ENCODE measurements at places on chromosomes 3 and 15.
A peak's percentile ranks its signal among the peaks of the same experiment; 100 is the strongest.

DNA sequence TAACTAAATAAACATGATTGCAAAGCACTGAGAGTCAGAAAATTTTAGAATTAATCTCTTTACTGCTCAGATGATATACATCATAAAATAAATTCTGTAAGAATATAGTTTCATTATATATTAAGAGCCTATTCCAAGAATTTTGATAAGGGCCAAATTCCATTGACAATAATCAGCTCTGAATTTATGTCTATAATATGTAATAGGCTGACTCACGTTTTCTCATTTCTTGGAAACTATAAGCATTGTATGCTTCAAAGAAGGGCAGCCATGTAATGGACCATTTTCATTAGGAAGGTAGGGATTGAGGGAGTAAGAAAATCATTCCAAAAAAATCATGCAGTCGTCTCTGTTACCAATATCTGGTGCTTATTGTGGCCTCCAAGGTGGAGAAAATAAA is 315.9 kb downstream of the ZIC4 start:
- no peak for DNase-seq

GRCh38 chr15:45320581-45321205 is 57.7 kb downstream of the GATM start:
- no peak for DNase-seq

DNA sequence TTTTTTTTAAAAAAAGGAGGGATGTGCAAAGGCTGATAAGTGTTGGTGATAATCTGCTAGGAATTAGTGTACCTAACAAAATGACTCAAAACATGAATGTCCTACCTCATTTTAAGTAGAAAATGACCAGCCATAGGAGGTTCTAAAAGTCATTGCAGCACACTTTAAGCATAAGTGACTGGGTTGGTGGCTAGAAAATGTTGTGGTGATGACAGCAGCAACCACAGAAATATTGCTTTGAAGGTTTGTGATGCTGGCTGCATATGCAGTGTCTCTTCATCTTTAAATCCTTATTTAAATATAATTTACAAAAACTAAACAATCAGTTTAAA is 55.2 kb downstream of the CMSS1 start:
- peak; percentile 14 for DNase-seq

DNA sequence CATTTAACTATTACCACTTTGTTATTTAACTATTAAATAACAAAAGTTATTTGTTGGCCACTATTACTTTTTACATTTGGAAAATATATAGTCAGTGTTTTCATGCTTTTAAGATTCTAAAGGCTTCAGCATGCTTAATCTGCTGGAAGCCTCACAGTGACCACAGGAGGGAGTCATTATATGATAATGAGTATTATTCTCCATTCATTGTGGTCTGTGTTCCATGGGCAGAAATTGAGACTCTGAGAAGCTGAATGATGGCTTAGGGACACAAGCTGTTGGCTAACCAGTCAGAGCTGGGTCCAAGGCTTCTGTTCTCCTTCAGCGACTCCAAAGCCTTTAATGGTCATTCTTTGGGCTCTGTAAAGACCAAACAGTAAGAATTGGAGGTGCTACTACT is 64.7 kb downstream of the BFSP2 start:
- peak; percentile 12 for DNase-seq

- peak; percentile 83 for DNase-seq
These were observed 44.6 kb downstream of the FMN1 start for GRCh38 chr15:33149919-33150318.

DNA sequence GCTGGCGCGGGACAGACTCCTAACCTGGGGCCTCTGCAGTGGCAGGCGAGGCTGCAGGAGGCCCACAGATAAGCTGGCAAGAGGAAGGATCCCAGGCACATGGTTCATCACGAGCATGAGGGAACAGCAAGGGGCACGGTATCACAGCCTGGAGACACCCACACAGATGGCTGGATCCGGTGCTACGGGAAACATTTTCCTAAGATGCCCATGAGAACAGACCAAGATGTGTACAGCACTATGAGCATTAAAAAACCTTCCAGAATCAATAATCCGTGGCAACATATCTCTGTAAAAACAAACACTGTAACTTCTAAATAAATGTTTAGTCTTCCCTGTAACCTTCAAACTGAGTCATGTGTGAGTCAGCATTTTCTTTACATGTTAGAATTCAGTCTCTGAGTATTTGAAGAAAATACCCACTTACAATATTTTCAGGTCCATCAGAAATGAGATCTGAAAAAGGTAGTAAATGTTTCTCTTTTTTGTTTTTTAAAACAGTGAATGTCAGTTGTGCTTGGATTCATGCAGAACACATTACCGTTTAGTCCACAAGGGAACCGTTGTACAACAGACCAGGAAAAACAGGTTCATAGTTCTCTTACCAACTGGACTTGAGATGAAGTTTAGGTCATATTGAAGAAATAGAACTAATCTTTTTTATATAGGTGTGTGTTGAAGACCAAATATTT is 75.9 kb downstream of the BOC start:
- peak; percentile 36 for DNase-seq

- no peak for DNase-seq
These were observed 12.1 kb upstream of the STAB1 start for GRCh38 chr3:52483081-52483480.

DNA sequence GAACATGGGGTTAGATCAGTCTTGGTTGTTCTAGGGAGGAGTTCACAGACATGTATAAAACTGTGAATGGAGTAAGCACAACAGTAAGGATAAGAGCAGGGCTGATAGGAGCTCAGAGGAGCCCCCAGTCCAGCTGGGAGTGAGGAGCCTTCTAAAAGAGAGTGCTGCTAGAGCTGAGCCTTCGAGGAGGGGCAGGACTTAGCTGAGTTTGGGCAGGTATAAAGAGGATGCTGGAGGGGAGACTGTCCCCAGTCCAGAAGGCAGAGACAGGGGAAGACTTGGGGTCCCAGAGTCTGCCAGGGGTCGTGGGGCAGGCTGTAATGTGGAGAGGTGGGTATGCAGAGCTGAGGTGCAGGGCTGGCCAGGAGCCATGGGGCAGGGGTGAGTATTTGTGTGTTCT is 12.1 kb downstream of the CAND2 start:
- DNase-seq = no peak

GRCh38 chr3:102200126-102200525 is 234.7 kb upstream of the ZPLD1 start:
- DNase-seq = no peak

GRCh38 chr3:171811913-171812335 is 1.6 kb upstream of the PLD1 start:
- DNase-seq = no peak

DNA sequence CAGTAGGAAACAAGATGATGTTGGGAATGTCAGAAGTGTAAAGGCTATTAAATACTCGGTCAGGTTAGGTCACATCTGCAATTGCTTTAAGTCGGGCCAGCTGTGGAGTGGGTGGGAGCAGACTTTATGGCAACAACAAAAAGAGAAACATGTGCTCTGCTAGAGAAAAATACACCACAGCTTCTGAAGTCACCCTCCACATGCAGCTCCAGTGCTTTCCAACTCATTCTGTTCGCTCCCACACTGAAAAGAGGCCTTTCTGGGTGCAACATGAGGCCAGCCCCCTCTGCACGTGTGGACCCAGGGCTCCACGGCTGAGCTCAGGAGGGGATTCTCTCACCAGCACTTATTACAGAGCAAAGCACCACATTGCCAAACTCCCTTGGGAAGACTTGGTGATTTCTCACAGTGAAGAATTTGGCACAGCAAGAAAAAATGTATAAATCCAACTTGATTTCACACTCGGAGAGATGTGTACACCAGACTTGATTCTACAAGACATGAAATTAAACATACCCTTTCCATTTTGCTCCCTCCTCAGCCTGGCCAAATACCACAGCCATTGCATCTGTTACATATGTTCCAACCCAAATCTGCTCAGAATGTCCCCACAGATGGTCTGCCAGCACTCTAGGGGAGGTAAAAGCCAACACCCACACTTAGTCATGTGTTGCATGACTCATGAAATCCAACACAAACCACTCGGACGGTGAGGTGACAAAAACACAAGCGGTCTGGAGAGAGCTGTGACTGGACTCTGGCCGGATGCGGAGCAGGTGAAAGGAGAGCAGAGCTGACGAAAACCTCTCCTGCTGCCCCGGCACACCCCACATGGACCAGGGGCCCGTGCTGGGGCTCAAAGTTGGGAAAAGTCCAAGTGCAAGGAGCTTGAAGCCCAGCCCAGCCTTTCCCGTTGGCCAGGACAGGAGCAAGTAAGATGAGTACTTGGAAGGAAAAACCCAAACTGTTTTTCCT is 74.6 kb downstream of the ITGB5 start:
- peak; percentile 21 for DNase-seq

DNA sequence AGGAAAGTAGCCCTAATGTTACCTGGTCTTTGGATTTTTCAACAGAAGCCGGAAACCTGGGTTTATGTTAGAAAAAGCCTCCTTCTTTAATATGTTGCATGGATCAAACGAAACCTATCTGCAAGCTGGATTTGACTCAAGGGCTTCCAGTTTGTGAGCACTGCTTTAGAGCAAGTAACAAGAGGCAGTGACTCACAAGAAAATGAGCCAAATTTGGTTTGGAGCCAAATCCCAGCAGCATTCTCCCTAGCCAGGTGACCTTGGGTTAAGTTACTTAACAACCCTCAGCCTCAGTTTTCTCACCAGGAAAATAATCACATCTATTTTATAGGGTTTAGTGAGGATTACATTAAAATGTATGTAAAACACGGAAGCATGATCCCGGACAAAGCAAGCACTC is 215.2 kb upstream of the PRICKLE2 start:
- no peak for DNase-seq

DNA sequence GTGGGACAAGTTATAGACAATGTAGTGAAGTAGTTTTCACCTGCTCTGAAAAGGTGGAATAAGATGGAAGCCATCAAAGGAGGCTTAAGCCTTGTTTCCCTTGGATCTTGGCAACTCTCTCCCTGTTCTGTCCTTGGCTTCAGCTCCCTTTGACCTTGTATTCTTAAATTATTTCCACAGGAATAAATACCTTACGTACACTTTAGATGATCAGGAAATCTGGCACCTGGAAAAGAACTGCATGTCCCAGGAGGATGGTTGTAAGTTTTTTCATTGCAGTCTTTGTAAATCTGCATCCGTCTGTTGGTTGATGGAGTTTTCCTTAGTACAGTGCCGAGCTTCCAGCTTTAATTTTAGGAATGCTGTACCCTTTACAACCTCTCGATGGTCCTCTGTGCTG is 11.8 kb downstream of the ST6GAL1 start:
- no peak for DNase-seq

- no peak for DNase-seq
These were observed 208.2 kb upstream of the SGO1 start for GRCh38 chr3:20394243-20394642.

DNA sequence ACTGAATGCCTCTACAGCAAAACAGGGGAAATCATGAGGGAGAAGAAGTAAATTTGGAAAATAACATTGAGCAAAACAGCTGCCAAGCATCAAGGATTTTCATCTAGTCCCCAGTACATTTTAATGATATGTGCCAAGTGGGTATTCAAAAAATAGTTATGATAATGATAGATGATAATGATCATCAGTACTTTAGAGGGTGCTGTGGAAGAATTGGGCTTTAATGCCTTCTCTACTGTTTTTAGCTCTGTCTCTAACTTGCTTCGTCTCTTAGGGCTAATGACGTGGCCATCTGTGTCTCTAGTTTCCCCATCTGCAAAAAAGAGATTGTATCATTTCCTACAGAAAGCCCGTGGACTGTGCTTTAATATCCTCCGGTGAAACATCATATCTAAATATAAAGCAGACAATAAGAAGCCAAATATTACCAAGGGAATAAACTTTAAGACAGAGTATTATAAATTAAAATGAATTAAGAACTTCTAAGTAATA is 10.2 kb upstream of the FSIP1 start:
- no peak for DNase-seq

DNA sequence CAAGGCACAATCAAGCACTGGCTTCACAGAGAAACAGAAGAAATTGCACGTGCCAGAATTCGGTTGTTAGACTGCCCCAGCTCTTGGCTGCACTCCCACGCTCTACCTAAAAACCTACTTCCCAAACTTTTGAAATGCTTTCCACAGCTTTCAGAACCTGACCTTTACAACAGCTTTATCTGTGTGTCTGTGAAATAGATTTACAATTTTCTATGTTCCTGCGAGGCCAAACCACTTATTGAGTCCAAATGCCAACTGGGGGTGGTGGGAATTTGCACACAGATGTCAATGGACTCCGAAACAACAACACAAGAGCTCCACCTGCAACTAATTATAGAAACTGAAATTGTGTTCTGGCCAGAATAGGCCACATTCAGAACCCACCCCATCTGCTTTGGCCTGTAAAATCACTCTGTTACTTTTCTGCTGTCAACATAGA is 44.6 kb downstream of the ERC2 start:
- no peak for DNase-seq

- peak; percentile 54 for DNase-seq
These were observed 73.0 kb downstream of the OXNAD1 start for GRCh38 chr3:16337856-16338540.

GRCh38 chr15:79041601-79042168 is 48.9 kb downstream of the RASGRF1 start:
- no peak for DNase-seq

- peak; percentile 86 for DNase-seq
These were observed at the start of gene WDR49 for GRCh38 chr3:167653760-167654159. Gene WDR49, minus strand, starts transcription at chr3:167653942. Its CDS starts 517 bp downstream, at chr3:167653425.

- DNase-seq = no peak
These were observed 219.0 kb upstream of the LINGO1 start for GRCh38 chr15:77851691-77852090.

DNA sequence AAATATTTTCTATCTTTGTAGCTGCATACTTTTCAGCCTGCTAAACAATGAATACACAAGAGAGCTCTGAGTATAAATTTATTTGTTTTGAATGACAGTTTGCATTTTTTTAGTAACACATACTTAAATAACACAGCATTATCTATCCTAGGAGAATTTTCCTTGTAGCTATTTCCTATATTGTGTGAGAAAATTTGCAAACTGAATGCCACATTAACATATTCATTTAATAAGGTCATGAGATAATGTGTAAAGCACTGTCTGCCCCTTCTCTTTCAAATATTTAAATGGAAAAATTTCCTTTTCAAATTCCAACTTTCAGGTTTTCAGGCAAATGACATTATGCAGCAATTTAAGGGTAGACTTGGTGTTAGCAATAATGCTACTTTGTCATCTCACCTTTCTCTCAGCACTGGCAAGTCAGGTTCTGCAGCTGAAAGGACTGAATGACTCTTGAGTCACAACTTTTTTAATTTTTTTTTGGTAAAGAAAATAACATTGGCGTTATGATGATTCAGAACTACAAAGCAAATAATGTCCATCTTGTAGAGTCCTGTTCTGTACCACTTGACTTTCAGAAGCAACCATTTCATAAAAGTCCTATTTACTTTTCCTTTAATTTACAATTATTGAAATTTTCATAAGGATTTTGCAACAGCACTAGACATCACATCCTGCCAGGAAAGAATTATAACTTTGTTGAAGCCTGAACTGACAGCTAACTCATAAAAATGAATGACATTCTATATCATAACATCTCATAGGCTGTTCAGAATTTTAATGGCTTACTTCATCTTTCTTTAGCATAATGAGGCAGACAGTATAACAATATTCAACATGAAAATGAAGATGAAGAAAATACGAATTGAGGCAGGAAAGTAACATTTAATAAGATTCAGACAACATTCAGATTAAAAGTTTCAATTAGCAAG is 681.6 kb upstream of the SEMA6D start:
- no peak for DNase-seq

- peak; percentile 74 for DNase-seq
These were observed 43.3 kb downstream of the RBMS3 start for GRCh38 chr3:29324180-29324651.

Data from suppressor macrophage treated with lipopolysaccharide for 4 hours (primary cell).